ENCODE measurements at places on chromosomes 1 and 21.

- no peak for DNase-seq
Measured at GRCh38 chr1:165542015-165542631, 1.7 kb upstream of the LRRC52 start.

DNA sequence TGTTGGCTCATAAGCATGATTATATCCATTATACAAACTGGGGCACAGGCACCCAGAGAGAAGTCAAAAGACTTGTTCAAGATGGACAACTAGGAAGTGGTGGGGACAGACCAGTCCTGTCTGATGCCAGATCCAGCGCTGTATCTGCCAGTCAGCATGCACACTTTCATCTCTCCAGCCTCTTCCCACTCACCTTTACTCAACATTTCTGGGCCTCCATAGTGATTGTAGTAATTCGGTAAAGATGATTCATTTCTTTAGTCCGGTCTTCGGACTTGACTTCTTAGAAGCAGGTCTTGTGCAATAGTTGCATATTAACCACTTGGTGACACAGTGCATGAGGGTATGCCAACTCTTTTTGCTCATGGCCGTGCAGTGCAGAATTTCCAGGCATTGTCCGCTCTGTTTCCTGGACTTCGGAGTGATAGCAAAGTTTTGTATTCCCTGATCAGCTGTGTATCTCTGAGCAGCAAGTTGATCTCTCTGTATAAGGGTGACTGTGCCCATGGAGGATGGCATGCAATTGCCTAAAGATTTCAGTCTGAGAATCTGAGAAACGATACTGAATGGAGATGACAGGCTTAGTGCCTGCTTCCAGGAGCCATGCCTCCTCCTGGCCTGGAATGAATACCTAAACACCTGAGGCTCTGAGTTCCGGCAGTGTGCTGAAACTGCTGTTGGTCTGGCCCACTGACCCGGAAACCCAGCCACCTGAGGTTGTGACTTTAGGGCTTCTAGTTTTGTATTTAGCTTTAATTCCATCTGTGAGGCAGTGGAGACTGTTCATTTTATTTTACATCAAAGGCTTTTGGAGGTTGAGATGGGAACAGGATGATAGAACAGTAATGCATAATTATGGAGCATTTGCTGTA is 39.0 kb downstream of the GALNT2 start:
- DNase-seq = no peak

DNA sequence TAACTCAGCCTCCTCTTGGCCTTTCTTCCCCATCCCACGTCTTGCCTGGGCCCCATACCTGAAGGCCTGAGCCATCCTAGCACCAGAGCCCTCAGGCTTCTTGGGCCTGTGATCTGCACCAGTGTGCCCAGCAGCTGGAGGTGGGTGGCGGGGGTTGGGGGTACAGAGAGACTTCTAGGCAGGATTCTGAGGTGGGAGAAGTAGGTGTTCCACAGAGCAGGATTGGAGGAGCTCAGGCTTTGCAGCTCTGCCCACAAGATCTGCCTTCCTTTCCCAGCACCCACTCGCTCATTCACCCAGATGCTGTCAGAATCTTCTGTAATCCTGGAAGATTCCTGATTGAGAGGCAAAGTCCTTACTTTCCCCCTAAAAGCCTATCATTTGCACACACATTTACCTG is 10.0 kb upstream of the GJB5 start:
- no peak for DNase-seq

DNA sequence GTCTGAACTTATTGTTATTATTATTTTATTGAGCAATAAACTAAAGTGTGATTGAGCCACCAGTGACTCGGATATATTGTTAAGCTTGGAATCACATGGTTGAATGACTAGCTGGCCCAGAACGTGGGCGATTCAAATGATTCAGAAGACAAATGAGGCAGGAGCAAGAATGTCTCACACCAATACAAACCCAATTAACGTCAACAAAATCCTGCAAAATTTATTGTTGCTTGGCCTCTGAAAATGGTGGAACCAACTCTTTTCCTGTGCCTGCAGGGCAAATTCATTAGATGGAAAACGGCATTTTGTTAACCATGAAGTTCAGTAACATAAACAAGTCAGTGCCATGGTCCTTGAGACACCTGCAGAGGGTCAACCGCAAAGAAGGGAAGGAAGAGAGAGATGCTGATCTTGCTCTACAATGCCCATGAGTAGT is 482.0 kb downstream of the SETD4 start:
- DNase-seq = no peak

- no peak for DNase-seq
Measured at GRCh38 chr1:79355090-79355489, 348.6 kb upstream of the ADGRL4 start.

DNA sequence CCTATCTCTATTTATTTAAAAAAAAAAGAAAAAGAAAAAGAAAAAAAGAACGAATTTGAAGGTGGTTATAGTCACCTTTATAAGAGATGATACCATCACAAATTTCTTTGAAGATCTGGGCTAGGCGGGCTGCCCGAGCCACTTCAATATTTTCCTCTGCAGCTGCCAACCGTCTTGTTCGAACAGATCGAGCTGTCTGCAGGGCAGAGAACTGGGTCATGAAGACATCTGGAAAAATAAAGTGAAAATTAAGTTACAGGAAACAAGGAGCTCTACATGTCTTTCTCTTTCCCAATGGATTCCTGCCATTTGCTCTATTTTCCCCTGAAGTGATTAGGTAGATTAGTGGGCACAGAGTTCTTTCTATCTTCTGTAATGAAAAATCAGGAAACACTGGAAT is 31.9 kb downstream of the RUSC1 start:
- no peak for DNase-seq

DNA sequence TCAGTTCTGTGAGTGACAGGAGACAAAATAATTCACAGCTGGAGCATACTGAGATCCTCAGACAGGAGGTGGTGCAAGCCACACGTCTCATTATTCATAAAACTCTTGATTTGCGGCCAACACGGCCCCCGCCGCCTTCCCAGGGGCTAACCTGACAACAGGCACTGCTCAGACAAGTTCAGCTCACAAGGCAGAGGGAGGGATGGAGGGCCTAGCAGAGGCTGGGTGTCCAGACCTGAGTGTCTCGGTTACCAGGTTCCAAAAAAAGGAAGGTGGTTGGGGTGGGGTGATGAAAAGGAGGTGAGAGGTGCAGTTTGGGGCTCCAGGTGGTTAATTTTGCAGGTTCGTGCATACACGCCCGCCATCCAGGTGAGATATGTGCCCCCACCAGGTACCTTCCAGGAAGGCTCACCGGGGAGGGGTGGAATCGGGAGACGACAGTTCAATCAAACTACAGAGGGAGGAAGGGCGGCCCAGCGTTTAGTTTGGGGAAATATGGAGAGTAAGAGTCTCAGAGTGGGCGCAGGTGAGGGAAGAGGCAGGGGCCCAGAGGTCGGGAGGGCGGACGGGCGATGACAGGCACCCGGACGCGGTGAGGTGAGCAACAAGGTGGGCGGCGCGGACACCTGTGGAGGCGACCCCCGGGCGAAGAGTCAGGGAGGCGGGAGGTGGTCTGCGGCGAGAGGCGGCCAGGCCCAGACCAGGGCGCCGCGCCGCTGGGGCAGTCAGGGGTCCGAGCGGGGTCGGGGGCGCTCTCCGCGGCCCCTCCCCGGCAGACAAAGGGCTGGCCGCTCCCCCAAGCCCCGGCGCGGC is 629 bp downstream of the CTNNBIP1 start:
- DNase-seq = no peak

- peak; percentile 24 for DNase-seq
Measured at GRCh38 chr1:167722152-167722869, 529 bp downstream of the MPZL1 start.

DNA sequence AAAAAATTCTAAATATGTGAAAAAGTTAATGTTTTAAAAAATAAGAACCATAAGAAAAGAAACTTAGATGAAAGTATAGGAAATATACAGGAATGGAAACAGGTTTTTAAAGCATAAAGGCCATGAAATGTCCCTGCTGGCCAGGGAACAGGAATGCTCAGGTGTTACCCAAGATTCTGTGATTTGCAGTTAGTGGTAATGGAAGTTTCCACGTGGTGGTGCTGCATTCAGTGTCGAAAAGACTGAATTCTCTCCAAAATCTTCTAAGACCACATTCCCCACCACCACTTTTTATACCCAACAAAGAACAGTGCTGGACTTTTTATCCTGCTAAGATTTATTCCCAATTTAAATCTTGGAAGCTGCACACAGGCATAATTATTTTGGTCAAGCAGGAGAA is 126.2 kb downstream of the PRRX1 start:
- no peak for DNase-seq

DNA sequence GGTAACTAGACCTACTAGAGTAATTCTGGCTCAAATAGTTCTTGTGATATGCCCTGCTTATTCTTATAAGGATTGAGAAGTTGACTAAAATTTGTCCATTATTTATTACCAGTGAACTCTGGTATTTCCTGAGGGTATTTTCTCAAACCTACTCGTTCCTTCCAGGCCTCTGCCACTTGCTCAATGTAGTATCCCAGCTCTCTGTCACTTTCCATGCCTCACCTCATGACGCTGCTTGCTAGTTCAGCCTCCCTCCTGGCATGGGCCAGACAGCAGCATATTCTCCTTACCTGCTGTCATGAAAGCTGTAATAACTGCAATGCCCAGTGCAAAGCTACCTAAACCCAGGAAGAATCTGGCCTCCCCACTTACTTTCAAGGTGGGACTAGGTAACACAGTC is 602.9 kb upstream of the ADAMTS5 start:
- DNase-seq = no peak

DNA sequence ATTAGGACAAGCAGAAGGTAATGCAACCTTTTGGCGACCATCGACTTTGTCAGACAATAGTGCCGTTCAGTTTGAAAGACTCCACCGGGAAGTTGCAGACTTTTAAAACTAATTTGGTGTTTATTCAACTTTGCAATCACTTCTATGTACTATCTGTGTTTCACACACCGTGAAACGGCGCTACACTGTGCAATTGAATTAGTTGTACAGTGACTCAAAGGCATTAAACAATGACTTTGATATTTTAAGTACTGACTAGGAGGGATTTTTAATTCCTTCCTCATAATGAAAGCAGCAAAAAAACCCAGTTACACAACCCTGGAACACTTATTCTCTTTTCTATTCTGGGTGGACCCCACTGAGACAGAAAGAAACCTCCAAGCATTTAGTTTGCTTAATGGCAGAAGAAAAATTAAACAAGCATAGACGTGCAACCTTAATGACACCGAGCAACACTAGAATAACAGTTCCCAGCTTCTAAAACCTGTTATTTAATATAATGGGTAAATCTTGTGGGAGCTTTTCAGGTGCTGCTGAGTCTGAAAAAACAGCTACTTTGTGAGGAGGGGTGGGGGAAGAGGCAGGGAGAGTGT is 176.8 kb downstream of the LMO4 start:
- DNase-seq = no peak

DNA sequence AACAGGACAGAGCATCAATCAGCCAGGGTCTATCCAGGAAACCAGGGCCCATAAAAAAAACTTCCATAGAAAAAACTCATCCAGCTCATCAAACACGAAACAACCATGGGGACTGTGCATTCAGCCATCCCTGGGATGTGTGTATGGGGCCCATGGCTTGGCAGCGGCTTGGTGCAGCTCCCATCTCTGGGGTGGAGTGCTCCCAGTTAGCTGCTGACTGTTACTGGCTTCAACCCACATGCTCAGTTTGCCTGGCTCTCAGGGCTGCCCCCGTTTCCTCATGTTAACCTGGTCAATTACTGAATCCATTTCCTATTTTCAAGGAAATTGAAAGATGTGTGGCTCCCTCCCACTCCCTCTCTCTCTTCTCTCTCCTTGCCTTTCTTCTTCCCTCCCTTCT is 37.3 kb upstream of the STUM start:
- no peak for DNase-seq

DNA sequence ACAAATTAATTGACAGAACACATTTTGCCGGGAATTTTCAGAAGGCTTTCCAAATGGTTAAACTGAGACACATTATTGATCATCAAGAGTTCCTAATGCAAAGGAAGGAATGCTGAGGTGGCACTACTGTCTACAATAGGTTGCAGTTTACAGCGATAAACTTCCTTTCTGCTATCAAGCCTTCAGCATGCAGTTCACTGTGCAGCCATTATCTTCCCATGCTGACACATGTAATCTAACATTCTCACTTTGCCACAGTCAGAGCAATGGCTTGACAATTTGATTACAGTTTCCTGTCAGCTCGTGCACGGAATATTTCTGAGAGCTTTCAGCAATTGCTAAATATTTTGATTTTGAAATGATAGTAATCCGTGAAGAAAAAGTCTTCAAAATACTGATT is 166.9 kb upstream of the PRMT6 start:
- DNase-seq = no peak

- no peak for DNase-seq
Measured at GRCh38 chr21:42465803-42466127, 30.3 kb downstream of the RSPH1 start.

DNA sequence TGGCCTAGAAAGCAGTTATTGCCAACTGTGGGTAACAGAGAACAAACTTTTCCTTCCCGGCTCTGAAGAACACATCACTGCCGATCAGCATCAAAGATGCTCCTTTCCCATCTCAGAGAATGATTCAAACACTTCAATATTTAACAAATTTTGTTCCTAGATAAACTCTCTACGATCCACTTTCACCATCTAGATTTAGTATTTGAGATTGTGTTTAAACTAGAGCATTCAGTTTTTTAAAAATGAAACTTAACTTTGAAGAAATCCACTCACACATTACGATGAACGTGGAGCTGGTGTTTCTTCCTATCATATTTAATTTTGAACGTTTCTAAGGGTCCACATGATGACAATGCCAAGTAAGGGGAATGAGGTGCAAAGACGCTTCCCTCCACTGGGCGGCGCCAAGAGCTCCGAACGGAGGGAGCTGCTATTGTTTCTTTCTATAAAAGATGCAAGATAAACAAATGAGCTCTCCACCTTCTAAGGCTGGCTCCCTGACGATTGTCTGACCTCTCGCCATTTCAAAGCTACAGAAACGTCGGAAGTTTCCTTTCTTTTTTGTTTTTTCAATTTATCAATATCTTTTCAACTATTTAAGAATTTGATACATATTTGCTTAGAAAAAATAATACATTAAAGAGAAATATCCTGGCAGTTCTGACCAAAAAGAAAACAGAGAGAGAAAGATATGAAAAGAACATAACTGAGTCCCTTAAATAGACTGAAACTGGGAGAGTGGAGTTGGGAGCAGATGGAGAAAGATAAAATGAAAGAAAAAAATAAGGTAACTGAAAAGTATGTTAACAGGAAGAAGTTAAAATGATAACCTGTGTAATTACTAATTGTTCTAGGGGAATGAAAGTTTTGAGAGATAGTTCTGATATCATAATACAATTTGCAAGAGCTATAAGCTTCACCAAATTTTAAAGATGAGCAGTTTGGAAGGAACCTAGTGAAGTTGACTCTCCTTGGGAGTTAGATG is 4.4 kb upstream of the BARHL2 start:
- DNase-seq = peak; percentile 86

DNA sequence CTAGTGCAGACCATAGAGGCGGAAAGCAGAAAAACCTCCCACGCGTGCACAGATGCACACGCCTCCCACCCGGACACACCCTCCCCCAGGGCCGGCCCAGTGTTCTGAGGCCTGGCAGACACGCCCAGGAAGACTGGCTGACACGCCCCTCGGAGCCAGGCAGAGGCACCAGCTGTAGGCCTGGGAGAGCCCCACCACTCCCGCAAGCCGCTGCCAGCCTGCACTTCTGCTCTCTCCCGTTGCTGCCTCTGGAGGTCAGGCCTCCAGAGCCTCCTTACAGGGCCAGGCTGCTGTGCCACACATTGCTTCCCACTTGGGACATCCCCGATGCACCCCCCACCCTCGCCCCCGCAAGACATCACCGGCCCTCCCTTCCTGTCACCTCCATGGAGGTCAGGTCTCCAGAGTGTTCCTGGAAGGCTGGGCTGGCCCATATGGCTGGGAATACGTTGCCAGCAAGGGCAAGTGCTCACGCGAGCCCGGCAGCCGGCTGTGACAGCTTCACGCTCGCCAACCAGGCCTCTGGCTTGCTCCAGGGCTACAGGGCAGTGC is 40.4 kb downstream of the CASZ1 start:
- DNase-seq = no peak

All from NCI-H774 (cell line).